CD4-positive, alpha-beta T cell treated with Interleukin-17A for 1 hour (primary cell): ENCODE measurements at places on chromosomes 5 and 9.
A peak's percentile ranks its signal among the peaks of the same experiment; 100 is the strongest.

DNA sequence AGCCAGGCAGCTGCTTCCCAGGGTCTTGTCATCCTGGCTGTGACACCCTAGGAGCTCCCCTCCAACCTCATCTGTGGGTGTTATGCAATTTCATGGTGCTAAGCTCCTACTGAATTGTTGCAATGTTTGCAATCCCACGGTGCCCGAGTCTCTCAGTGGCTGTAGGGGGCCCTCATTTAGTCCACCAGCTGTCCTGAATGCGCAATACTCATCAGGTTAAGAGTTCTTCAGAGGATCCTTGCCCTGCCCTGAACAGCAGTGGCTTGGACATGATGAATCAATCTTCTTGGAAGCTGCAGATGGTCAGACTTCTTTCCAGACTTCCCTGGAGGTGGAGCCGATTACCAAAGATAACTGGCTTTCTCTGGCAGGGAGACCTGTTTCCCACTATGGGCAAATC, 584.1 kb downstream of the CCDC171 start:
- no peak for DNase-seq

- no peak for DNase-seq
Measured at GRCh38 chr5:95081982-95082381, 202.9 kb downstream of the MCTP1 start.

DNA sequence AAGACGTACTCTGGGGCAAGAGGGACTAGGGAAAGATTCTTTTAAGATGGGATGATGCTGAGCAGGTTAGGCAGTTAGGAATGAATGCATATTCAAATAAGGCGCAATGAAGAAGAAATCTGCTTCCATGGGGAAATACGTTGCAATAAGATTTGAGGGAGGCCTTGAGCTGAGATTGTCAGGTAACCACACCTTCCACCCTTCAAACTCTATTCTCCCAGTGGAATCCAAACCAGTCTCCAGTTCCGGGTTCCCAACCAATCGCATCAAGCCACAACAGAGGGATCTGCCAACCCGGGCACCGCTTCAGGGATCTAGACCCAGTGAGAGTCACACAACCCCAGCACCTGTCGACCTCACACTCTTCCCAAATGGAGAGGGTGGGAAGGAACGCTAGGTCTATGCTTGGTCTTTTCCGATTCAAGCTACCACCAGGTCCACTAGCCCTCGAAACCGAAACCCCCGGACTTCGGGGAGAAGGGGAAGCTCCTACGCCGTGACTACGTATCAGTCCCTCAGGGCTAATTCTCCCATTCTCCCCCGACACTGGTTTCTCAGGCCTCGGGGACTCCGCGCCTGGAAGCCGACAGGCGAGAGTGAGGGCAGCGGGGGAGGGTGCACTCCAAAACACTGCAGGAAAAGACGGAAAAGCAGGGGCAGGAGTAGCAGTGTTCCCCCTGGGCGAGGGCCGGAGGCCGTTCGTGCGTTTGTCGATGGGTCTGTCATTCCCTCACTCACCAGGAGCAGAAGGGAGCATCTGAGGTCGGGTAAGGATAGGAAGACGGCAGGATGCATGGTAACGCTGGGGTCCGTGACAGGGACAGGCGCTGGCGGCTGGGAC, 534 bp downstream of the ERP44 start:
- peak; percentile 44 for DNase-seq

DNA sequence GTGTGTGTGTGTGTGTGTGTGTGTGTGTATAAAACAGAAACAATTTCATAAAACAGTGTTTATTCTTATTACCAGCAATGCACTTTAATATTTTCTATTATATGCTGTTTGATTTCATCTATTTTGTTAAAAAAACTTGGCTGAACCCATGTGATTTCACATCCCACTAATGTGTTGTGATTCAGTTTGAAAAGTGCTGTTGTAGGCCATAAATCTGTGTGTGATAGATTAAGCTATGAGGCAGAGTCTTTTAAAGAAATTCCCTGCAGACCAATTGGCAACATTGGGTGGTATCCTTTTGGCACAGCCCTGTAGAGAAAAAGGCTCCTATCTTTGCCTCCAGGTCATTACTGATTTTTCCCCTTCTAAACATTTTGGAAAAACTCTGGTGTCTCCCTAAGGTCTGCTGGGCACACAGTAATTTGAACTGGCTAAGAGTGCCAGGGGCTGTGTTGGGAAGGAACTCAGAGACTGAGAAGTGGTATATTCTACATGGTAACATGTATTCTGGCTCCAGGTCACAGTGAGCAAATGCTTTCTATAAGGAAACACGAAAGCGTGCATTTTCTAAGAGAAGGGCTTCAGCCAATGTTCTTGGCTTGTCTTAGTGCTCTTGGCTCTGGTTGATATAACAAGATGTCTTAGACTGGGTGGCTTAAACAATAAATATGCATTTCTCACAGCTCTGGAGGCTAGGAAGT, 4.5 kb downstream of the CAMK4 start:
- no peak for DNase-seq
